ENCODE measurements at places on chromosomes 13 and 19.

DNA sequence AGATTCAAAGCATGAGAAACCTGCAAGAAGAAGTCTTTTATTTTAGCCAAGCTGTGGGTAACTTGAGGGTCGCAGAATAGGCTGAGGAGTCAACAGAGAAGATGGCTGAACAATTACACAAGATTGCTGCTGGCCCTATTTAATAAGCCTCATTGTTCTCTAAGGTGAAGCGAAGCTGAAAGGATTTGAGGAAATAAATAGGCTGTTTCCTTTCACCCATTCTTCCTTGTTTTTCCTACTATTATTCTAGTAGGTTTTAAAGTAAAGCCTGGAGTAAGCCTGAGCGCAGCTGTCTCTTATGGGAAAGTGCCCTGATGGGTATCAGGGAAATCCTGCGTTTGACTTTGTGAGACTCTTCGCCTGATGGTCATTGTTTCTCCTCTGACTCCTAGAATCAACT is 25.0 kb upstream of the PCCA start:
- no peak for DNase-seq

GRCh38 chr19:14603990-14604387 is 21.1 kb downstream of the CLEC17A start:
- DNase-seq: no peak

- no peak for DNase-seq
Measured at GRCh38 chr13:69094485-69094884, 1013.1 kb upstream of the ATXN8OS start.

- DNase-seq: no peak
Measured at GRCh38 chr19:48907671-48908070, 7.6 kb downstream of the NUCB1 start.

DNA sequence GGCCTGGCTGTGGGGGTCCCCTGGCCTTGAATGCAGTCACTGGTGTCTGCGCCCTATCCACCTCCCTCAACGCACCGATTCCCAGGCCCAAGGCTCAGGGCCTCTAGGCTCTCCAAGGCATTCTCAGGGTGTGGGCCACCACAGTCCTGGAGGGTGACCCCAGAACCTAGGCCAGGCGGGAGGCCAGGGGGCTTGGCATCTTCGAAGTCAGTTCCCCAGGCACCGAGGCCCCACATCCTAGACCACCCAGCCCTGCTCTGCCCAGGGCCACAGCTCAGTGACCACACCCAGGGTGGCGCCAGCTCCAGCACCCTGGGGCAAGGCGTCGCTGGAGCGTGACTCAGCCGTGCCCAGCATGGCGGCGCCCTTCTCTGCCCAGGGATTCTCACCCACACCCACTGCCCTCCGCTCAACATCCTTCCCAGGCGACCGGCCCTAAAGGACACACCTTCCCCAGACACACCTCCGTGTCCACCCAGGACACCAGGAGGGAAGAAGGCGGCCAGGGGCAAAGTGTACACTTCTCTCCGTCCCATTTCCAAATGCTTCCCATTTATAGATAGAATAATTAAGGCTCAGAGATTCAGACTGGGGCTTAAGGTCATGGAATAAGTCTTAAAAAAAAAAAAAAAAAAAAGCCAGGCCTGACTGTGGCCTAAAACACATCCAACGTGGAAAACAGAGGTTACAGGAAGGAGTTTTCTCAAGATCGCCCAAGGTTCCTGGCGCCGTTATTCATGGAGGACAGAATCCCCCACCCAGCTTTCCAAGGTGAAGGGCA is 36.4 kb upstream of the NANOS3 start:
- DNase-seq: no peak

DNA sequence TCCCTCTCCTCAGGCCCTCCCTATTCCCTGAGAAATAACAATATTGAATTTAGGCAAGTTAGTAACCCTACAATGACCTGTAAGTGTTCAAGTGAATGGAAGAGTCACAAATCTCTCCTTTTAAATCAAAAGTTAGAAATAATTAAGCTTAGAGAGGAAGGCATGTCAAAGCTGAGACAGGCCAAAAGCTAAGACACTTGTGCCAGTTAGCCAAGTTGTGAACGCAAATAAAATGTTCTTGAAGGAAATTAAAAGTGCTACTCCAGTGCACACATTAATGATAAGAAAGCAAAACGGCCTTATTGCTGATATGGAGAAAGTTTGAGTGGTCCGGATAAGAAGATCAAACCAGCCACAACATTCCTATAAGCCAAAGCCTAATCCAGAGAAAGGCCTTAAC is 120.9 kb downstream of the RBM26 start:
- no peak for DNase-seq

DNA sequence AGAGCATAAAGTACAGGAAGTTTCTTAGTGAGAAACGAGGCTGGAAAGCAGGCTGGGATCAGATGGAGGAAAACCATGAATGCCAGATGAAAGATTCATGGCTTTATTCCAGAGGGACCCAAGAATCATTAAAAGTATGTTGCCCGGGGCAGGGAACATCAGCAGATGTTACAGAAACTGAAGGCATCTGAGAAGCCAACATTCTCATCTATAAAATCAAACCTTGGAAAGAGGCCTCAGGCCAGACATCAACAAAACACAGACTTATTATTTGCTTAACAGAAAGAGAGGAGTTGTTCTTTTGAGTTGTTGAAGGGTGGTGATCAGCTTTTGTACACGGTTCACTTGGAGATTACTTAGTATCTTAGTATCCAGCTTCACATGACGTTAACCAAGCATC is 543.6 kb downstream of the RFC3 start:
- DNase-seq: no peak

All from T-helper 1 cell (primary cell).